Activated CD4-positive, alpha-beta T cell treated with anti-CD3 and anti-CD28 coated beads for 36 hours (primary cell): ENCODE measurements at places on chromosomes 1 and 21. TPM values are rescaled to one million over a fixed set of nuclear protein-coding genes. Genes with fewer than 3 reads are reported as not detected.

Gene NUAK2
- total RNA-seq = 2.3 TPM

Gene PUSL1
- 18.0 TPM for total RNA-seq

Gene SPSB1
- total RNA-seq = 5.7 TPM

Gene TSSK3
- 0.76 TPM for total RNA-seq

Gene WNT3A
- not detected for total RNA-seq

DNA sequence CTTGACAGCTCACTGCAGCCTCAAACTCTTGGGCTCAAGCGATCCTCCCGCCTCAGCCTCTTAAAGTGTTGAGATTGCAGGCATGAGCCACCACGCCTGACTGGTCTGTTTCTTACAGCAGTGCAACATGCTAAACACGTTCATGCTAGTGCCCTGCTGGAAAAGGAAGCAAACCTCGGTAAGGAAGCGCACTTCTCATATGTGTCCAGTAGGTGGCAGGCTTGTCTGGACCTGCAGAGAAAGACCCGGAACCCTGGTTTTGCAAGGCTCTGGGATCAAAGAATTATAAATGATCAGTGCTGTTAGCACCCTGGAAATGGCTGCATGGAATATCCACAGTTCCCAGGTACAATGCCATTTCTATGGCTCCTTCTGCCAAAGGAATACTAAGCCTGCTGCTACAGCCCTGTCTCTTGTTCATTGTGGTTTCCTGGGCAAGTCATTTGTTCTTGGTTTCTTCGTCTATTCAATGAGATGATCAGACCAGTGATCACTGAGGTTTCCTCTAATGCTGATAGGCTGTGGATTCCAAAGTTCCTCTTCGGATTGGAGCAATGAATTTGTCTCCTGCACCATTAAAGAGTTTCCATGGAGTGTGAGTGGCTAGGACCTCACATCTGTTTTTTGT is 15.9 kb downstream of the RNU5D-1 start:
- DNase-seq = peak; percentile 79

DNA sequence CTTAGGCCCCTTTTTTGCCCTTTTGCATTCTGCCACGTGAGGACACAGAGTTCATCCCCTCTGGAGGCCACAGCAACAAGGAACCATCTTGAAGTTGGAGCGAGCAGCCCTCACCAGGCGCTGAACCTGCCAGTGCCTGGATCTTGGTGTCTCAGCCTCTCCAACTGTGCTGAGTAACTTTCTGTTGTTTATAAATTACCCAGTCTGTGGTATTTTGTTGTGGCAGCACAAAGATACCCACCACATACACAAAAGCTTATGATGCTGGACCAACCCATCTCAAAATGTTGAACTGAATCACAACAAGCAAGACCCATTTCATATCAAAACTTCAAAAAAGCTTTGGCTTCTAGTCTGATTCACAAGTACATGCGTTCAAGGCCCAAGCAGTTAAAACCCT is 649.9 kb downstream of the KIF26B start:
- DNase-seq = no peak

DNA sequence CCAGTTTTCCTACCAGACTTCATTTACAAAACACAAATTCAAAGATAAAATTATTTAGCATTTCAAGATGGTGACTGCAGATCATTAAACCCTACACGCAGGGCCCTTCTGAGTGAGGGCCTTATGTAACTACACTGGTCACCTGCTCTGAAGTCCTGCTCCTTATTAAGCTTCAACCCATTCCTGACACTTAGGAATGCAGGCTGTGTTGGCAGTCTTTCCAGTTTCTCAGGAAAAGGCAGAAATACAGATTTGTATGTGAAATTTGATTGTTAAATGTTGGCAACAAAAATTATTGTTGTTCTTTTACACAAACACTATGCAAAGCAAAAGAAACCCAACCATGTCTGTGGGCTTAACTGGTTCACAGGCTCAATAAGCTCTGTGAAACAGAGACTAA is 25.8 kb upstream of the BCAS2 start:
- no peak for DNase-seq

DNA sequence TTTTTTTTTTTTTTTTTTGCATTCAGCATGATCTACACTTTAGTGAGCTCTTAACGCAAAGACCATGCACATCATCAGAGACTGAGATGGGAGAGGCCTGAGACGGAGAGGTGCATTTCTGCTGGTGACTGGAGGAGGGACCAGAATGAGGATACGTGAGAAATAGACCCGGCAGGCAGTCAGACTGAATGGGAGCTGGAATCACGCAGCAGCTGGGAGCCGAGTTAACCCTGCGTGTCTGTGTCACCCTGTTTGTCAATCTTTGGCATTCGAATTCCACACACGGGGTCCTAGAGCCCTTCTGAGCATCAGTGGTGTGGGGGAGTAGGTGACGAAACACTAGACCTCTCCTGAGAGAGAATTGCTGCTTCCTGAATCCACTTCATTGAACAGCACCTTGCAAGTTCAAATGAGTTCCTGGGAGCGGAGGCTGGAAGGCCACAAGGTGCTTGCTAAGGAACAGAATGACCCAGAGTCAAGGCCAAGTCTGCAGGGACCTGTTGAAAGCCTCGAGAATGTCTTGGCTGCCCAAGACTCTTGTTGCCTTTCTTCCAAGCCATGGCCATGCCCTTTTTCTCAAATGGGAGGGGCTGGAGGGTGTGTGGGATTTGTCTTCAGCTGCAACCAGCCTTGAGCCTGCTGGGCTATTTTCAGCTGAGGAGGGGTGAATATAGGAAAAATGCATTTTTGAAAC is 123.3 kb downstream of the CNIH3 start:
- DNase-seq = no peak

DNA sequence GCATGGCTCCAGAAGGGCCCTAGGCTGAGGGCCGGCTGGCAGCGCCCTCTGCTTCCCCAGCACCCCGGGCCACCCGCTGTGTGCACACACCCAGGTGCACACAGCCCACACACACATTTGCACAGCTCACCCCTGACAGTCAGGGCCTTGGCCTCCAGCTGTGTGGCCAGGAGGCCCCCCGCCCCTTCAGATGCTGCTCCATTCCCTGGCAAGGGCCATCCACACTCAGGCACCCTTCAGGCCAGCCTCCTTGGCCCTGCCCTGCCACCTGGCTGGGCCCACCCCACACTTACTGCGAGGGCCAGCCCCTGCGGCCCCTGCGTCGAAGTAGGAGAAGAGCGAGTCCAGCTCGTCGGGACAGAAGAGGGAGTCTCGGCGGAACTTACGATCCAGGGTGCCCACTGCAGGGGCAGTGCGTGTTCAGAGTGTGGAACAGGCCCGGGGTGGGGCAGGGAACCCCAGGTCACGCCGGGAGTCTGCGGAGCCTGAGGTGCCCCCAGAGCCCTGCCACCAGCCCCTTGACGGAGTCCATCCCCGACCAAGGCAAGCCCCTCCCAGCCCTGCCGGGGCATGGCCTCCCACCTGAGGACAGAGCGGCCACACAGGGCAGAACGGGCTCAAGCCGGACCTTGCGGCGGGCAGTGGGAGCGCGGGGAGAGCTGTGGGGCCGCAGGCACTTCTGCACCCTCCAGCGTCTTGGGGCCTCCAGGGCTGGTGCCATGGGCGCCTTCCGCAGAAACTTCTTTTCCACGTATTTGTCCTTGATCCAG is 12.4 kb downstream of the ACAP3 start:
- DNase-seq = no peak

- DNase-seq = no peak
These were observed 15.3 kb upstream of the AHCYL1 start for GRCh38 chr1:109969146-109969829.
